ENCODE measurements at places on chromosomes 5 and 9.
A peak's percentile ranks its signal among the peaks of the same experiment; 100 is the strongest.

DNA sequence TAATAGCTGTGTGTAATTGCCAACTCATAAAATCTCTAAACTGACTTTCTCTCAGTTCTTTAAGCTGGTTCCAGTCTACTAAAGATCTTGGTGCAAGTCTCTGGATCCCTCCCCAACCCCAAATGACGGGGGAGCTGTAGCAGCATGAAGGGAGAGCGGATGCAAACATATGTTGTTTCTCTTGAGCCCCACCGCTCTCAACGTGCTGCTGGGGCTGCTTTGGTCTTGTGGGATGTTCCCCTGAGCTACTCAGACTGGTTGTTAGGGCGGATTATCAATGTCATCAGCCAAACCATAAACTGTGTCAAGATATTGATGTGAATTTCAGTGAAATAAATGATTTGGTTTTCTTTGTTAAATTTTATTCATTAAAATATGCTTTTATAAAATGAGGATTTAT is 40.9 kb upstream of the APC start:
- DNase-seq = no peak

- no peak for DNase-seq
These were observed 49.4 kb downstream of the TRPM6 start for GRCh38 chr9:74838351-74838750.

DNA sequence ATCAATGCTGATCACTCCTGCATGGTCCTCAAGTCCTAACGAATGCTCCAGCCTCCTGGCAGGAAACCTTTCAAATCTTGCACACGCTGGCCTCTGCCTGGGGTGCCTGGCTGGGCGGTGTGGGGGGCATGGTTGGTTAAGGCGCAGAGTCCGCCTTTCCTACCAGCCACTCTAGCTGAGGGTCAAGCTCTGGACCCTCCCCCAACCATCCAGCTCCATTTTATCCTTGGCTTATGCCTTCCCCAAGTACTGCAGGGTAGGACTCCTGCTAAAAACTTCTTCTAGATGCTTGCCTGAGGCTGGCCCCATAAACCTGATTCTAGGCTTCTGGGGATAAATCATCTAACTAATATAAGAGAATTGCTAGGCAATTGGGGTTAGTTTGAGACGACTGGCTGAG is 808 bp upstream of the MVB12B start:
- DNase-seq = no peak

GRCh38 chr5:167485061-167485774 is 806.2 kb upstream of the WWC1 start:
- no peak for DNase-seq

GRCh38 chr5:15573590-15573989 is 73.6 kb downstream of the FBXL7 start:
- no peak for DNase-seq

DNA sequence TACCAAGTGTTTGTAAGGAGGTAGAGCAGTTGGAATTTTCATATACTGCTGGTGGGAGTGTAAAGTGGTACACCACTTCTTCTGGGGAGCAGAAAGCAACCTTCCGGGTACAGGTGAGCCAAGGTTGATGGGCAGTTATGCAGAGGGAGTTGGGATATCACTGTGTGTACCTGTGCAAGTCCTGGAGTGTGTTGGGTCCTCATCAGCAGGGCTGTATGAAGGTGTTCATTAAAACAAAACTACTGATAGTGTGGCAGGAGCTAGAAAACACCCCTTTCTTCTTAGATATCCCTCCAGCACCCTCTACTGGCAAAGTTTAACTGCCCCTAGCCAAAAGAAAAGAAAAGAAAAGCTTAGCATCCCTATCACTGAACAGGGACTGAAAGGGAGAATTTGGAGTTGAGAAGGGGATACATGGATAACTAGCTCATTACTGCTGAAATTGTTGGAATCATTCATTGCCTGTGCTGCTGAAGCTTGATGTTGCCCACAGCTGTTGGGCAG is 10.7 kb downstream of the MARCHF6 start:
- no peak for DNase-seq

GRCh38 chr5:124902097-124902821 is 155.8 kb upstream of the ZNF608 start:
- peak; percentile 50 for DNase-seq

DNA sequence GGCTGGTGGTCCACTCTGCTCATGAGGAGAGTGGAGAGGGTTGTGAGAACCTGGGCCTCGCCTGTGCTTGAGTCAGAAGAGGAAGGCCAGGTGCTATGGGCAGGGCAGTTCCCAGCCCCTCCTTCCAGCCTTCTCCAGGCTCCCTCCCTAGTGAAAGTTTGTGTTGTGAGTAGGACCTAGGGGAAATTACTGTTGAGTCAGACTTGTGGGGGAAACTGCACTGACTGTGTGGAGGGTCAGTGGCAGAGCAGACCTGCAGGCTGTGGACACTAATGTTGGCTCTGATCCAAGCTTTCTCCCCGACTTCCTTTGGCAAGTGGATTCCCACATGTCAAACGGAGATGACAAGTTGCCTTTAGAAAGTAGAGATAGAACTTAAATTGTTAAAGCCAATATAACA is 102.6 kb downstream of the ARHGAP26 start:
- DNase-seq = no peak

DNA sequence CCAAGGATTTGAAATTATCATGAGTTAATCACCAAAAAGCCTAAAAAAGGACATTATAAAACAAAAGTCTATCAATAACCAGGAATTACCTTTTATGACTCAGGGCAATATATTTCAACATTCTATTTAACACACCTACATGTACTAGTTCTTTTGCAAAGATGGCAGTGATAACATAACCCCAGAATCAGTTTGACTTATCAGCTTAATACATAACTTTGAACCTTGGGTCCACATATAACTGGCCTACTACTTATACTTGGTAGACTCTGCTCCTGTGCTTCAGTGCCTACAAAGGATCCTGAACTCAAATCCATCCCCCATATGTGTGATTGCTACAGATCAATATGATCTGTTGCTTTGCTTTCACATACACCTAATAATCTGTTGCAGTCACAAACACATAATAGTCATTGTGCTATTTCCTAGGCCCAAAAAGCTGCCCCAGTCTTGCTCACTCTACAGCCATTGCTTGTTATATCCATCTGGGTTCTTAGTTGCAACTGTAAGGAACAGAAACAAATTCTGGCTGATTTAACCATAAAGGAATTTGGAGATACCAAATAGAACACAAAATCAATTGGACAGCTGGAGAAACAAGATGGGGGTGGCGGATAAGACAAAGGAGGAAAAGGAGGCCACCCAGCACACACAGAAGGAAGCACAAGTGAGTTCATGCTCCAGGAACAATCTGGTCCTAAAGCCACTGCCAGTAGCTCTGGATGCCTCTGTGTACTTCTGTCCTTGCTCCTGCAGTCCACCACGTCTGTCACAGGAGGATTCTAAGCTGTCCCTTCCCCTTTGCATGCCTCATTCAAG is 25.5 kb downstream of the DEPDC1B start:
- no peak for DNase-seq

GRCh38 chr5:206927-207536 is 10.9 kb downstream of the CCDC127 start:
- no peak for DNase-seq

DNA sequence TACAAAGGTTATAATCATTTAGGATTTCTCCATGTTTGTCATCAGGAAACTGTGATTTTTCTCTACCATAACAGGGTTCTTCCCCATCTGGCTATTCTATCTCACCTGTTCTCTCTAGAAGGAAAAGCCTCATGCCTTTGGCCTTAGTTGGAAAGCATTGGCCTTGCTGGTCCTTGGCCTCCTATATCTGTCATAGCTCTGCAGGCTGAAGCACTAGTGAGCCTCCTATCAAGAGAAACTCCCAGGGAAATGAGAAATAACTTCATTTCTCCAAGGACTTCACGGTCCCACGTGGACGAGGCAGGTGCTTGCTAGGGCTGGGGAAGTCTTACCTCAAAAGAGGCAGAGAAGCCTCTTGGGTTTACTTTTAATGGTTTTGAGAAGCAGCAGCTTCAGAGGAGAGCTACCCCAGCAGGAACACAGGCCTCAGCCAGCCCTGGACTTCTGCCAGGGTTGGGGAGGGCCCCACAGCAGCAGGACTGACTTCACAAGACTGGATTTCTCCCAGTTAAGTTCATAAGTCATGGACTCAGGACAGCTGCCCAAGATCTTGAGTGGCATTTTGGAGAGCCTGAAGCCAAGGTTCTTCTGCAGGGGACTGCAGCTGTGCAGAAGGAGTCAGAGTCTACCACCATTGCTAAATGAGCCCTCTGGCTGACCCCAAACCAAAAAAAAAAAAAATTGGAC is 15.8 kb upstream of the PSAT1 start:
- no peak for DNase-seq

DNA sequence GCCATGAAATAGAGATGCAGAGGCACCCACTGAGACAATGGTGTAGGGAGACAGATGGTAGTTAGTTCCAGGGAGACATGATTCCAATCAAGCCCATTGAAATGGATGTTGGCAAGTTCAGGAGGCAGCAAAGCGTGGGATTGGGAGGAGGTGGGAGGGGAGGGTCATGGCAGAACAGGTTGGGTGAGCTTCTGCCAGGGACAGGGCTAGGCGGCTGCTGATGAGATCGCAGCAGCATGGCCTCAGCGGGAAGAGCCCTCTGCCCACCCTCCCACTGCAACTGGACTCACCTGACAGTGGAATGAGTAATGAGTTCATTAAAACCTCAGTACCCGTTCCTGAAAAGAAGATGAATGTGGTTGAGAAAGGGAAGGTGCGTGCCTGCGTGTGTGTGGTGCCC is 418.2 kb downstream of the CDK5RAP2 start:
- DNase-seq = no peak

DNA sequence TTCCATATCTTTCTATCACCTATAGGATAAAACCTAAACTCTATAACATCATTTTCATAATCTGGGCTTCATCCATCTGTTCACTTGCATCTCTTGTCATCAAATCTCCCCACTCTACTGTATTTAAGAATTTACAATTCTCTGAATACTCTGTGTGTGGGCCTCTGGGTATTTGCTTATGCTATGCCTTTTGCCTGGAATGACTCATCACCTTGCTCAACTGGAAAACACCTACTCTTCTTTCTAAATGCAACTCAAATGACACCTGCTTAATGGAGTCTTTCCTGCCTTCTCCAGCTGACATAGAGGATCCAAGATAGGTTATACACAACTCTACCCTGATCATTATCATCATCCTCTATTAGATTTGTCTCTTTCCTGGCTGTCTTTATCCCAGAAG is 421.7 kb downstream of the SPATA31D1 start:
- no peak for DNase-seq

DNA sequence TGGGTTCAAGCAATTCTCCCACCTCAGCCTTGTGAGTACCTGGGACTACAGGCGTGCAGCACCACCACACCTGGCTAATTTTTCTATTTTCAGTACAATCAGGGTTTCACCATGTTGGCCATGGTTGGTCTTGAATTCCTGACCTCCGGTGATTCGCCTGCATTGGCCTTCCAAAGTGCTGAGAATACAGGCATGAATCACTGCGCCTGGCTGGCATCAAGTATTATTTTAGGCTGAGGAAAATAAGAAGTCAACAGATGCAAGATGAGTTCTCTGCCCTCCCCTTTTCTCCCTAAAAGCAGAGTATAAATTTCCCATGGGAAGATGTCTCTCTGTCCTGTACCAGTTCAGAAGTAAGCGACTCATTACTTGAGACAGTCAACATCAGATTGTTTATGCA is 71.5 kb downstream of the ELAVL2 start:
- no peak for DNase-seq

- DNase-seq = no peak
These were observed 155.5 kb downstream of the GNAQ start for GRCh38 chr9:77876091-77876490.

- no peak for DNase-seq
These were observed 4.3 kb downstream of the RIC1 start for GRCh38 chr9:5633243-5633642.

GRCh38 chr9:16575986-16576245 is 294.6 kb downstream of the BNC2 start:
- no peak for DNase-seq

- no peak for DNase-seq
These were observed 697 bp downstream of the SLC1A1 start for GRCh38 chr9:4490705-4491625.

GRCh38 chr9:133855371-133855770 is 117.2 kb upstream of the SARDH start:
- no peak for DNase-seq

DNA sequence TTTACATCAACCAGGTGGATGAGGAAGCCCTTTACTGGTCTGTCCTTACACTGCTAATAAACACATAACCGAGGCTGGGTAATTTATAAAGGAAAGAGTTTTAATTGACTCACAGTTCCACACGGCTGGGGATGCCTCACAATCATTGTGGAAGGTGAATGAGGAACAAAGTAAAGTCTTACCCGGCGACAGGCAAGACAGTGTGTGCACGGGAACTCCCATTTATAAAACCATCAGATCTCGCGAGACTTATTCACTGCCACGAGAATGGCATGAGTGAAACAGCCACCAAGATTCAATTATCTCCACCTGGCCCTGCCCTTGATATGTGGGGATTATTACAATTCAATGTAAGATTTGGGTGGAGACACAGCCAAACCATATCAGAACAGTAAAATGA is 67.3 kb upstream of the GRAMD2B start:
- DNase-seq = no peak

- no peak for DNase-seq
These were observed 312.3 kb downstream of the MED10 start for GRCh38 chr5:6066016-6066415.

DNA sequence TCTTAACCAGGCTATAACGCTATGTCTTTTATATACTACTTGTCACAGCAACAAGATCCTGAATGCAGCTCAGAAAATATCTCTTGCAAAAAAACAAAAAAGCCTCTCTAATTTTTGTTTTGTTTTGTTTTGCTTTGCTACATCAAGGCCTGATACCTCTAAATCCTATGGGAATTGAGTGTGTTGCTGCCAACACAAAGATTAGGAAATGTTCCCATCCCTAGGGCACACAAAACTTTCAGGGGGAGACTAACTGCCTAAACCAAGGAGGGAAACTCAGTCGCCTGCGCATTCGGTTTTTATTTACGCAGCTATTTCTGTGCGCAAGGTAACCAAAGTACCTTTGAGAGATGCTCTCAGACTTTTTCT is 1.7 kb downstream of the SSBP2 start:
- DNase-seq = no peak

DNA sequence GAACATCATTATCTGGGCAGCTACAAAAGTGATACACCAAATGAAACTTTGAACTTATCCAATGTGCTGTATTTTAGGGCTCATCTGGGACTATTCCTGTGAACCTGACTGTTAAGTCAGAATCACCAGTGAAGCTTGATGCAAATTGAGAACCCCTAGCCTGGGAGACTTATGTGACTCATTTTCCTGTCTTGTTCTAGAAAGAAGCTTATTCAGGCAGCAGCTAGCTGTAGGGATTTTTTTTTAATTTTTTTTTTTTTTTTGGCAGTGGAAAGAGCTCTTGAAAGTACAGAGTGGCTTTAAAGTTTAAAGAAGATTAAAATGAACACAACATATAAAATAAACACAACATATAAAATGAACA is 81.1 kb upstream of the TNFAIP8 start:
- DNase-seq = no peak

Data from GM19239 (cell line).